ENCODE measurements at places on chromosomes 12 and 14. TPM values are rescaled to one million over a fixed set of nuclear protein-coding genes. Genes with fewer than 3 reads are reported as not detected.

Gene GALNT9
- 10.8 TPM for total RNA-seq

Gene CRADD
- total RNA-seq: 94.8 TPM

Gene KCNC2
- total RNA-seq: not detected

DNA sequence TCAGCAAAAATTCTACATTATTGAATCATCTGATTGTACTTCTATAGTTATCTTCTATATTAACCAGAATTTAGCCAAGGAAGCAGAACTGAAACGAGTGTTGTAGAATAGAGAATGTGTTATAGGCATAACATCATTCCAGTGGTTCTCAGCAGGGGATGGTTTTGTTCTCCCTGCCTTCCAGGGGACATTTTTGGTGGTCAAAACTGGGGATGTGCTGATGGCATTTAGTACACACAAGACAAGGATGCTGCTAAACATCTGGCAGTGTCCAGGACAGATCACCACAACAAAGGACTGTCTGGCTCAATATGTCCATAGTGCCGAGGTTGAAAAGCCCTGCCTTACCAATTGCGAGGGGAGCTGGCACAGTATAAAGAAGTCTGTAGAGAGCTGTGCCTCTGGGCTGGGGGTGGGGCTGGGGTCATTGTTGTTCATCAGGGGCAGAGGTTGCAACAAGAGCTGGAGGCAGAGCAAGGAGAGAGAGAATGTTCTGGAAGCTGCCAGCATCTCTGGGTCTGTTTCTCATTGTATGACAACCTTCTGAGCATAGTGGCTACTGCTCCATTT lies 1472.8 kb downstream of the AACS start:
- no peak overlapping the region for H3K27ac ChIP-seq
- no peaks in the 10 kb centered on the region for H3K4me1 ChIP-seq
- H3K27me3 ChIP-seq: no peaks in the 10 kb centered on the region
- H3K36me3 ChIP-seq: no peaks in the 10 kb centered on the region

GRCh38 chr12:96143827-96144565 lies 50.2 kb upstream of the ELK3 start:
- H3K36me3 ChIP-seq: no peaks in the 10 kb centered on the region
- H3K27ac ChIP-seq: no peak overlapping the region
- H3K4me1 ChIP-seq: no peaks in the 10 kb centered on the region
- no peaks in the 10 kb centered on the region for H3K27me3 ChIP-seq
- DNase-seq: no peak

DNA sequence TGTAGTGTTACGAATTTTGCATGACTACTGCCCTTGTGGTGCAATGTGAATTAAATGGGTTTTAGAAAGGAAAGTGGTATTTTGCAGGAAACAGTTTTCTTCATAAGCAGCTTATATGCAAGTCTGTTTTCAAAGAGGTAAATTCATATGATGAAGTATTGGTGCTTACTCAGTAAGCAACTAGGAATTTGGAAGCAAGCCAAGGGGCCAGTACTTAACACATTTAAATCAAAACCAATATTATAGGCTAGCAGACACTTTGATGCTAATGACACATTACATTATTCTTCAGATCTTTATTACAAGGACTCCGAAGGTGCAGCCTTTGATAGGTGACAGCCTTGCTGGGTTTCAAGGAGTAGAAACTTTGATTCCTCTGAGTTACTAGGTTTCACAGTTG lies 23.1 kb downstream of the MGAT4C start:
- H3K4me3 ChIP-seq: no peak overlapping the region
- DNase-seq: no peak
- H3K4me1 ChIP-seq: no peaks in the 10 kb centered on the region
- H3K36me3 ChIP-seq: no peaks in the 10 kb centered on the region

DNA sequence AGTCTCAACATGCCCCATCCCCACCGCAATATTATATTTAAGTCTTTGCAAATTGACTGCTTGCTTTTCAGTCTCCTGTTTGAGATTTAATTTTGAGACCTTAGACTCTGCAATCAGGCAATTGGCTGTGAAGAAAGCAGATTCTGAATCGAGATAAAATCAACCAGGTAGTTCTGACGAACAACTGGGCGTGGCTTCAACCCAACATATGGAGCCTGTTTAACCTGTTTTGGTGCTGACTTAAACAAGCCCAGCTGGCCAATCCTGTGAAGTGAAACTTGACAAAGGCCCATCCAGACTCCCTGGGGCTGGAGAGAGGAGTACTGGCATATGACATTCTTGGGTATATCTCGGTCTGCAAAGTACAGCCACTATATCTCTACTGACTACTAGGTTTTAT lies 9.8 kb upstream of the CIPC start:
- H3K4me1 ChIP-seq: no peaks in the 10 kb centered on the region
- no peaks in the 10 kb centered on the region for H3K27me3 ChIP-seq
- H3K36me3 ChIP-seq: no peaks in the 10 kb centered on the region
- no peak for DNase-seq

GRCh38 chr12:30473274-30473673 lies 222.4 kb downstream of the IPO8 start:
- no peaks in the 10 kb centered on the region for H3K36me3 ChIP-seq
- no peak overlapping the region for H3K4me3 ChIP-seq
- H3K4me1 ChIP-seq: no peaks in the 10 kb centered on the region
- no peak for DNase-seq

- H3K36me3 ChIP-seq: no peaks in the 10 kb centered on the region
- no peak for DNase-seq
- H3K4me1 ChIP-seq: no peaks in the 10 kb centered on the region
- no peak overlapping the region for H3K4me3 ChIP-seq
Measured at GRCh38 chr12:80593766-80594165, 113.7 kb upstream of the MYF6 start.

- no peak overlapping the region for H3K27ac ChIP-seq
- no peaks in the 10 kb centered on the region for H3K27me3 ChIP-seq
- no peak for DNase-seq
- no peaks in the 10 kb centered on the region for H3K36me3 ChIP-seq
- peaks cover 24% of the 10 kb centered on the region for H3K4me1 ChIP-seq
Measured at GRCh38 chr12:119154435-119154818, 24.3 kb upstream of the HSPB8 start.

DNA sequence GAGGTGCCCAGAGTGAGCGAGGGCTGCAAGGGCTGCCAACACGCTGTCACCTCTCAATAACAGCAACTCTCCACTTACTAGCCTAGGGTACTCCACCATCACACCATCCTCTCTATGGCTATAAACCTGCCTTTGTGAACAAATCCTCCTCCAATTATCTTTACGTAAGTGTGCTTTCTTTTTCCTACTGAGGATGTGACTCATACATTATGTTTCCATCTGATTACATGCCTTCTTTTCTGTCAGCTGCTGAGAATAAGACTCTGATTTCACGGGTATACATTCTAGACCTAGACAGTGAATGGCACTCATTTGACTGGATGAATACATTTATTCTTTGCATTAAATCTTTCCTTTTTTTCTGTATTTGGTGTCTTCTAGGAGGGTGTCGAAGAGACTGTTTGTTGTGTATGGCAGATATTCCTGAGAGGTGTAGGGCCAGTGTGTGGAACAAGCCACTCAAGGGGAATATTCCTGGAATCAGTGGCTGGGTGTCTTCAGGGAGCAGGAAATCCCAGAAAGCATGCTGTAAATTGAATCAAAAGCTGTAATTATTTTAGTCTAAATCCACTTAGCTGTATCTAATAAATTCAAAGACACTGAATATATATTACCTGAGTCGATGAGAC lies 327.3 kb upstream of the TMTC1 start:
- H3K4me3 ChIP-seq: no peak overlapping the region
- no peak for DNase-seq
- H3K4me1 ChIP-seq: no peaks in the 10 kb centered on the region
- no peaks in the 10 kb centered on the region for H3K36me3 ChIP-seq
- H3K27me3 ChIP-seq: no peaks in the 10 kb centered on the region

- DNase-seq: no peak
- no peak overlapping the region for H3K4me3 ChIP-seq
- H3K27me3 ChIP-seq: no peaks in the 10 kb centered on the region
- H3K27ac ChIP-seq: no peak overlapping the region
- peaks cover 5% of the 10 kb centered on the region for H3K4me1 ChIP-seq
Measured at GRCh38 chr12:93366422-93366821, 11.3 kb upstream of the NUDT4 start.

GRCh38 chr12:57726151-57726883 lies 12.2 kb downstream of the AGAP2 start:
- H3K27me3 ChIP-seq: no peaks in the 10 kb centered on the region
- peak; percentile 70 for DNase-seq
- H3K4me1 ChIP-seq: no peaks in the 10 kb centered on the region

DNA sequence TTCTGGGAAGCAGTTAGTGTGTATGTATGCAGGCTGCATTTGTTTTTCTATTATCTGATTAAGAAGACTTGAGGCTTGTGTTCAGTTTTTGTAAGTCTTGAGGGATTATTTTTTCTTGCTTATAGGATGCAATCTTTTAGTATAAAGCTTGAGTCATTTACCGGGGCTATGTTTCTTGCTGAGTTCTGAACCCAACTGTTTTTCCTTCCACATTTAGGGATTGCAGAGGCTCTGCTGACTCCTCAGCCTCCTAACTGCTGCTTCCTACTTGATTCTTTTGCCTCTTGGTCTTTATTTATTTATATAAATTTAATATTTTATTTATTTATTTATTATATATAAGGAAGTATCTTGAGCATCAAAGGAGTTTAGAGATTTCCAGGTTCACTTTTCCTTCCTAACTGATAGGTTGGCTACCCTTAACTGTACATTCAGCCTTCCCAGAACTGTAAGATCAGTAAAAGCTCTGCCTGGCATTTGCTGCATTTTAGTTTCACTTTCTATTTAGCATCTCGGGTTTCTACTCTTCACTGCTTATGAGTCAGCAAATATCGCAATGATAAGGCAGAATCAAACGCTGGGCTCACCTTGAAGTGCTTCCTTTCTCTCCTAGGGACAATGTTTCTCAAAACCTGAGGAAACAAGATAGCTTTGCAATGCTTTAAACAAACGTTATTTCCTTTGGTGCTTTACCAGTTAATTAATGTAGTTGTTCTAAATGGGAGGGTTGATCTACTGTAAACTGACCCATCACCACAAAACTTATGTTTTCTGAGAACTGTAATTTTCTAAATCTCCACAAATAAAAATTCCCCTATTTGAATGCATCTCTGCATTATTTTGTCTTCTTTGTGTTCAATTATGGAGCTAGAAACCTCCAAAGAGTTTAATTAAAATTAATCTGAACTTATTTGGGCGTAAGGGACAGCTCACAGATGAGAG lies 1183.7 kb upstream of the TMEM132C start:
- H3K4me3 ChIP-seq: peak overlapping the region; percentile 33
- no peak for DNase-seq
- no peaks in the 10 kb centered on the region for H3K36me3 ChIP-seq
- no peaks in the 10 kb centered on the region for H3K27me3 ChIP-seq
- no peak overlapping the region for H3K27ac ChIP-seq

GRCh38 chr12:25552681-25553080 lies 402 bp downstream of the LMNTD1 start:
- no peaks in the 10 kb centered on the region for H3K36me3 ChIP-seq
- no peaks in the 10 kb centered on the region for H3K27me3 ChIP-seq
- no peak overlapping the region for H3K27ac ChIP-seq
- no peaks in the 10 kb centered on the region for H3K4me1 ChIP-seq
- no peak for DNase-seq

- H3K27me3 ChIP-seq: no peaks in the 10 kb centered on the region
- no peak overlapping the region for H3K27ac ChIP-seq
- DNase-seq: no peak
- no peaks in the 10 kb centered on the region for H3K4me1 ChIP-seq
- no peak overlapping the region for H3K4me3 ChIP-seq
- H3K36me3 ChIP-seq: no peaks in the 10 kb centered on the region
Measured at GRCh38 chr14:34340025-34340625, 121.9 kb downstream of the SPTSSA start.

DNA sequence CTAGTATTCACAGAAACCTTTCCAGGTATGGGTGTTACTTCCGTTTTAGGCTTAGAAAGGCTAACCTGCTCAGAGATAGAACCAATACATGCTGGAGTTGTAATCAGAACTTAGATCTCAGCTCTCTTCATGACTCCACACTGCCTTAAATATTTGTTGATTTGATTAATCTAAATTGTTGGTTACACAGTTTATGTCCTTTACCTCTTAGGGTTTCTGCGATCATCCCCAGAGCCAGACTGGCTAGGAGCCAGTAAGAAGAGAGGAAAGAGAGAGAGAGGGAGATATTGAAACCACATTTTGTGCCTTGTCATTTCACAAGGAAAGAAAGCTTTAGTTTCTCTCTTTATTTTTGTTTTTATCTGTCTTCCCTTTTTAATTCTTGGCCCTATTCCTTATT lies 16.8 kb upstream of the MGP start:
- H3K27ac ChIP-seq: peak overlapping the region; percentile 54
- no peaks in the 10 kb centered on the region for H3K4me1 ChIP-seq
- no peaks in the 10 kb centered on the region for H3K36me3 ChIP-seq
- no peaks in the 10 kb centered on the region for H3K27me3 ChIP-seq
- H3K4me3 ChIP-seq: no peak overlapping the region
- DNase-seq: no peak

DNA sequence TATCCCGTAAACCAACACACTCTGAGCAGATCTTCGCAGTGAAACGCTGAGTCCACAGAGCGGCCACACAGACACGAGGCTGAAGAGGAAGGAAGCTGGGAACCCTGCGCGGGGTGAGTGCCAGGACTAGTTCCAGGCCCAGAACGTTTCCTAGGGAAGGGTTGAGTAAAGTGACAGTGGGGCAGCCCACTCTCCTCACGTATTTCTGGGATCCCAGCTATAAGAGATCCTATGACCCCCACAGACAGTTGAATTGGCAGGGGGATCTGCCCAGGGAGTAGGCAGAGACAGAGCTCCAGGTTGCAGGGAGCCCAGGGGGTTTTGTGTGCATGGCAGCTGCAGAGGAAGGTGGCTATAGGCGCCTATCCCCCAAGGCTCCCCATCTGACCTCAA lies 51.1 kb downstream of the GTF2A1 start:
- H3K27me3 ChIP-seq: no peaks in the 10 kb centered on the region
- peak overlapping the region; percentile 48 for H3K4me3 ChIP-seq
- no peaks in the 10 kb centered on the region for H3K36me3 ChIP-seq
- no peaks in the 10 kb centered on the region for H3K4me1 ChIP-seq
- H3K27ac ChIP-seq: peak overlapping the region; percentile 92

All from right atrium auricular region (tissue), 2 donors.